Body of pancreas (tissue), 4 donors: ENCODE measurements at places on chromosomes 3 and 15.

DNA sequence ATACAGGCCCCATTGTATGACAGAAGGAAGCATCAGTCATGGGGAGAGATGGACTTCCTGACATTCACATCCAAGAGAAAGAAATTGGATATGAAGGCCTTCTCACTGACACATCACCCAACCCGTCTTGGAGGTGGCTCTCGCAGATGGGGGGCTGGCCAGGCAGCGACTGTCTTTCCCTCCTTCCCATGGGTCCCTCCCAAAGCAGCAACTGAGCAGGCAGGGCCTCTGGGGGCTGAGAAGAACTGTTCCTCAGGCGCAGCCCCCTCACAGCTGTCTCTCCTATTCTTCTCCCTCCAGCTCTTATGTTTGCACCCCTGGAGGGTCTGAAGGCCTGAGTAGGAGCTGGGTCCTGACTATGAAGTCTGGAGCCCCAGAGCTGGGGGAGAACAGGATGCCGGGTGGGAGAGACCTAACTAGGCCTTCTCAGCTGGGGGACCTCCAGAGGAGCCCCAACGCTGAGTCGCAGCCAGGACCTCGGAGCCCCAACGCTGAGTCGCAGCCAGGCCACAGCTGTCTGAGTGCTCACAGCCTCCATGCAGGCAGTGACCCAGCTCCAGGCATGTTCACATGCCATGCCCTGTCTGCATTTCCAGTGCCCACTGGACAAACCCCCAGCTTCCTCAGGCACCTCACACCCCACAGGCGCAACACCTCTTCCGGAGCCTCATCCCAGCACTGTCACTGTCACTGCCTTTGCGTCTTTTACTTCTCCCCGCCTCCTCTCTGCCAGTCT, 29.6 kb downstream of the UMPS start:
- no peak for DNase-seq

- peak; percentile 75 for DNase-seq
These were observed 1.8 kb upstream of the MESD start for GRCh38 chr15:80991421-80991820.

- no peak for DNase-seq
These were observed 11.8 kb upstream of the LIPC start for GRCh38 chr15:58419803-58420524.

- DNase-seq: no peak
These were observed 55.2 kb downstream of the TBL1XR1 start for GRCh38 chr3:177141899-177142646.

- no peak for DNase-seq
These were observed 1.0 kb downstream of the SEMA3B start for GRCh38 chr3:50269977-50270413.

GRCh38 chr15:26451995-26452394, 320.9 kb downstream of the GABRB3 start:
- no peak for DNase-seq

GRCh38 chr15:91223863-91224262, 123.8 kb downstream of the SV2B start:
- no peak for DNase-seq

DNA sequence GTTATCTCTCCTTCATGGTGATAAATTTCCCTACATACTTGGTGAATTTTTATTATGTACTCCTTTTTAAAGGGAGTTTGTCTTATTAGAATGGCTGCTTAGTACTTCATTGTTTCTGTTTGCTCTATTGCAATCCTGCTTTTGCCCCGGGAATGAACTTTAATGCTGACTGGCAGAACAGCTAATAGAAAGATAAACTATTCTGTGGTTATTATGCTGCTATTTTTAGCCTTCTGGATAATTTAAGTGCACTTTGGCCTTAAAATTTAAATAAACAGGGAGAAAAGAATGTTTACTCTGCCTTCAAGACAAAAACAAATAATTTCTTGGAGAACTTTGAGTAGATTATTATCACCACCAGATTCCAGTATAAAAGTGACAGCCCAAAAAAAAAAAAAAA, 413.8 kb upstream of the CCDC54 start:
- no peak for DNase-seq

GRCh38 chr15:66249605-66250174, 3.9 kb downstream of the MEGF11 start:
- no peak for DNase-seq

DNA sequence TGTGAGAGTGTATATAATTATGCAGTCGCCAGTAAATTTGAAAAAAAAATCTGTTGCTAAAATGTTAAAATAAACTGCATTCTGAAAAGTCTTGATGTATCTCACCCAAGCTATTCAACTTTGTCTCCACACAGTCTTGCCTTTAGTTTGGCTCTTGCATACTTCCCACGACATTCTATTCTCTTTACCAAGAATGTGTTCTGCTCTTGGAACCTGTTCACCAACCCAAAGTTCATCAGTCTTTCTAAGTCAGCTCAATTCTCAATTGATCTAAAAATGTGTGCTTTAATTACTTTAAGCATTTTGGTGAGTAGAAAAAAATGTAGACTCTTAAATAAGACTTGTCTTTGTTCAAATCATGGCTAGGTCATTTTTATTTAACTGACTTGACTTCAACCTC, 657.7 kb upstream of the TBL1XR1 start:
- DNase-seq: no peak

GRCh38 chr15:79923079-79923514, 26.3 kb upstream of the MTHFS start:
- peak; percentile 66 for DNase-seq

DNA sequence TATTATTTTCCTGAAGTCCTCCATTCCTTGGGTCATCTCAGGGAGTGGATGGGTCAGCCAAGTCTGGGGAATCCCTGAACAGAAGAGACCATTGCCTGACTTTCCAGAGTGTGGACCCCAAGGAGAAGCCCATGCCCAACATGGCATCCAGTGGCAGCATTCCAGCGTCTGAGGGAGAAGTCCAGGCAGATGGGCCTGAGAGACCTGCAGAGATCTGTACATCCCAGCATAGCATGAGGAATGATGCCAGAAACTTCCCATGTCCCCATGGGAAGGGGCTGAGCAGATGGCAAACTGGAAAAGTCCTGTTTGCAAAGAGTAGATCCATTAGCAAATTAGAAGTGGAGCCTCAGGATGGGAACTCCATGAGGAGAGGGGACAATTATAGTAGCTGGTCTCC, 17.6 kb upstream of the COLQ start:
- no peak for DNase-seq
